ENCODE measurements at places on chromosomes 6 and 20.

DNA sequence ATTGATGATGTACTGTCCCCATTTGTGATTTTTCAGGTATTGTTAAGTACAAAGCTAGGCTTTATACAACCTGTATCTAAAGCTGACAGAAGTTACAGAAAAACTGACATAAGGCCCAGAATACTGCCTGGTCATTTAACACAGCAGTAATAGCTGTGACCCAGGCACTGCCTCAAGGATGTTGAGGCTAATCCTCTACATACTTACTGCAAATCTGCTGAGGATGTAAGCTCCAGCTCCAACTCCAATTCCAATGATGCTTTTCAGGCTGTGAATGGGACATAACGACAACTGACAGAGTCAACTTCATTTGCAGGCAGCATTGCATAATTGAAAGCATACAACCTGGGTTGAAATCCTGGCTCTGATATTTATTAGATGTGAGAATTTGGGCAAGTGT is 36.3 kb upstream of the SLA2 start:
- DNase-seq: no peak

GRCh38 chr6:87971605-87972262 is 75.9 kb upstream of the SPACA1 start:
- no peak for DNase-seq

DNA sequence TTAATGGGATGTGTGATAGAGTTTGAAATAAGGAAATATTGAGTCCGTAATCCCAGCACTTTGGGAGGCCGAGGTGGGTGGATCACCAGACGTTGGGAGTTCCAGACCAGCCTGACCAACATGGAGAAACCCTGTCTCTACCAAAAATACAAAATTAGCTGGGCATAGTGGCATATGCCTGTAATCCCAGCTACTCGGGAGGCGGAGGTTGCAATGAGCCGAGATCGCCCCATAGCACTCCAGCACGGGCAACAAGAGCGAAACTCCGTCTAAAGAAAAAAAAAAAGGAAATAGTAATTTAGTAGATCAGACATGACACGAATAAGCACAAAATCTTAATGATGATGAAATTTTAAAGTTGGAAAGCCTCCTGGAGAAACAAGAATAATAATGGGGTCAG is 14.8 kb downstream of the GJA1 start:
- no peak for DNase-seq

DNA sequence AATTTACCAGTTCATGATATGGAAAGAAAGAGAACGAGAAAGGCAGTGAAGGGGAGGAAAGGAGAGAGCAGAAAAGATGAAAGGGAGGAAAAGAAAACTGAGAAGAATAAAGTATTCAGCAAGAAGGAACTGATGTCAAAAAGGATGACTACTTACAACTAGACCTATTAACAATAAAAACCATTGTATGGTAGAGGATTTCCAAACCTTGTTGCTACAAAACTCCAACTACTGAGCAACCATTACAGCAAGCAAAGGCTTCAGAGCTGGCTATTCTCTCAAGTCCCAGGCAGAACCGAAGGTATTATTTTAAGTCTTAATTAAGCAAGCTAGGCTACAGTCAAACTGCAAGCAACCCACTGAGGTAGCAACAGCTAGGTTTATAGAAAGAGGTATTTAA is 142.2 kb downstream of the BTBD9 start:
- no peak for DNase-seq

- DNase-seq: no peak
Measured at GRCh38 chr20:21557241-21558020, 43.6 kb upstream of the NKX2-2 start.

- DNase-seq: peak; percentile 54
Measured at GRCh38 chr6:99151634-99152346, 197.7 kb downstream of the FAXC start.

DNA sequence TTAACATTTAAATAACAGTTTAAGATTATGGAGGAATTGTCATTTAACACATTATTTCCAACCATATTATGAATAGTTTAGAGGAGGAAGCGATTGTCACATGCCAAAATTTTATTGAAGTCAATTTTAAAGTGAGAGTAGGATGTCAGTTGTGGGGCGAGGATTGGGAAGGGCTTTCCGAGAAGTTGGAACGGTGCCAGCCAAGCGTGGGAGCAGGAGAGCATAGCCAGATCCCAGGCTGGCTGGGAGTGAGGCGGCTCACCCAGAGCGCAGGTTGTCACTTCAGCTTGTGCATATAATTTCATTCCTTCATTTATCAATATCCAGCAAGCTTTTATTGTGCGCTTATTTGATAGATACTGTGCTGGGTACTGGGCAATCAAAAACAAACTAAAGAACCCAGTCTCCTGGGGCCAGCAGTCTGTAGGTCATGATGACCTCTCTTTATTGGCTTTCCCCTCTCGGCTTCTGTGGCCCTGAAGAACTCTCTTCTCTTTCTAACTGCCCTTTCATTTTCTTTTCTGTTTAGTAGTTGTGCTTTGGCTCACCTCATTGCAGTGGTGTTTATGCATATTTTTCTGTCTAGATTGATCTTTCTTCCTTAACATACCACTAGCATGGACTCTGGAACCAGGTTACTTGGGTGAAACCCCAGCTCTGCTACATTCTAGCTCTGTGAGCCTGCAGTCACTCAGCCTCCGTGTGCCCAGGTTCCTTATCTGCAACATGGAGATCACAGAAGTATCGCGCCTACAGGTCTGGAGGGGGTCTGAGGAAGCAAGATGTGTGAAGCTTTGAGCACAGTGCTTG is 6.4 kb downstream of the CEP43 start:
- DNase-seq: no peak

GRCh38 chr6:170505306-170505705 is 47.8 kb downstream of the PSMB1 start:
- no peak for DNase-seq

DNA sequence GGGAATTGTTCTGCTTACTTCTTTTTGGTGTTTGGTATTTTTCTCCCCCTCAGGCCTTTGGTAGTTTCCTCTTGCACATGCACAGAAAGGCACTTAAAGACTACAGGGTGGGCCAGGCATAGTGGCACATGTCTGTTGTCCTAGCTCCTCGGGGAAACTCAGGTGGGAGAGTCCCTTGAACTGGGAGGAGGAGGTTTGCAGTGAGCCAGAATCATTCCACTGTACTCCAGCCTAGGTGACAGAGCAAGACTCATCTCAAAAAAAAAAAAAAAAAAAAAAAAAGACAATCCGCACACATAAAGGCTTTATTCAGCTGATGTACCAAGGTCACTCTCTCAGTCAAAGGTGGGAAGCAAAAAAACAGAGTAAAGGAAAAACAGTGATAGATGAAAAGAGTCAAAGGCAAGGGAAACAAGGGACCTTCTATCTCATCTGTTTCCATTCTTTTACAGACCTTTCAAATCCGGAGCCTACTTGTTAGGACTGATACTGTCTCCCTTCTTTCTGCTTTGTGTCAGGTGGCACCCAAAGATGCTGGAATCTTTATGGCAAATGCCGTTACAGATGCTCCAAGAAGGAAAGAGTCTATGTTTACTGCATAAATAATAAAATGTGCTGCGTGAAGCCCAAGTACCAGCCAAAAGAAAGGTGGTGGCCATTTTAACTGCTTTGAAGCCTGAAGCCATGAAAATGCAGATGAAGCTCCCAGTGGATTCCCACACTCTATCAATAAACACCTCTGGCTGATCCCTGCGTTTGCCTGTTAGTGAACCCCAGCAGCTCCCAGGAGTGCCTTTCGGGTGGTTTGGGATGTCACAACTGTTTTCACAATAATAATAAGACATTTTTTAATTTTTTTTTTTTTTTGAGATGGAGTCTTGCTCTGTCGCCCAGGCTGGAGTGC is 9.3 kb downstream of the DEFB123 start:
- no peak for DNase-seq

DNA sequence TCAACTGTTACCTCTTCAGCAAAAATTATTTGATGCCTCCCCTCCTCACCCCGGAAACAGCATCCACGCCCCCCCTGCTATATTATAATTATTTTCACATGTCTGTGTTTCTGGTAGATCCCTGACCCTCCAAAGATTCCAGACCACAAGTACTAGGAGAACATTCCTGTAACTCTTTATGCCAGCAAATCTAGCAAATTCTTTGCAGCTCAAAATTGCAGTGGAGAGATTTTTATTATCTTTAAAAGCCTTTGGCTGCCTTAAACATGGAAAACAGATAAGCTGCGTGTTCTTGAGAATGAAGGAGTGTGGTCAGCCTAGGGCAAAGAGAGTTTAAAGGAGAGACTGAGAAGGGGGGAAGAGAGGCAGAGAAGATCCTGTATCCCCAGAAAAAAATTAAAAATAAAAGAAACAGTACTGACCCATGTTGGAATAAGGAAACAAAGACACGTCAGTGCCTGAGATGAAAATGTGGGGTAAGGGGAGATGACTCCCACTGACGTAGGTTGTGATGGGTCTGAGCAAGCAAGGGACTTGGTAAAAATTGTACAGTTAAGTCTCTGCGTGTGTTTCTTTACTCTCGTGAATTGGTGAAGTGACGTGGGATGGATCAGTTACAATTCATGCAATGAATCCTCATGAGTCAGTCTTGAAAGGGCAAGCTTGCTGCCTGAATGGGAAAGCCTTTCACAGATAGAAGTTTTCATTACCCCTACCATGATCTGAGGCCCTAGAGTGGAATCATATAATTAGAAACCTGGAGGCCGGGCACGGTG is 8.3 kb downstream of the ID4 start:
- DNase-seq: no peak

GRCh38 chr6:68159433-68159832 is 475.6 kb upstream of the ADGRB3 start:
- DNase-seq: no peak

All from activated CD8-positive, alpha-beta T cell treated with anti-CD3 and anti-CD28 coated beads, Interleukin-2, amount 10 ng/mL, durations not matched to agents 7 days and 5 days (primary cell).